ENCODE measurements at places on chromosomes 5 and 9.

- DNase-seq: no peak
Observed at GRCh38 chr5:21184581-21184980, 1196.6 kb upstream of the CDH18 start.

DNA sequence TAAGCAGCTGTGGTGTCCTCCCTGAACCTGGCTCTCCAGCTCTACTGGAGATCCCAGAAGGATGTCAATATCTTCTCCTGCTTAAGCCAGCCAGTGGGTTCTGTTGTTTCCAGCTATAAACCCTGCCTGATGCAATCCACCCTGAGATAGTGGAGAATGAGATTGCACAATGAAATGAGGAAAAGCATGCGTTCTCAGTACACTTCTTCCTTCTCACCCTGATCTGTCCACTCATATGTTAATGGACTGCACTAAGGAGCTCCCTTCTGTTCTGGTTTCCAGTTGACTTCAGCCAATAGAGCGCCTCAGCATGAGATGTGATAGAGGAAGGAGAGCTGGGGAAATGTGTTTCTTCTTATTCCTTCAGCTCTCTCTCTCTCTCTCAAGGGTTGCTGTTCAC is 40.0 kb upstream of the CDH6 start:
- no peak for DNase-seq

DNA sequence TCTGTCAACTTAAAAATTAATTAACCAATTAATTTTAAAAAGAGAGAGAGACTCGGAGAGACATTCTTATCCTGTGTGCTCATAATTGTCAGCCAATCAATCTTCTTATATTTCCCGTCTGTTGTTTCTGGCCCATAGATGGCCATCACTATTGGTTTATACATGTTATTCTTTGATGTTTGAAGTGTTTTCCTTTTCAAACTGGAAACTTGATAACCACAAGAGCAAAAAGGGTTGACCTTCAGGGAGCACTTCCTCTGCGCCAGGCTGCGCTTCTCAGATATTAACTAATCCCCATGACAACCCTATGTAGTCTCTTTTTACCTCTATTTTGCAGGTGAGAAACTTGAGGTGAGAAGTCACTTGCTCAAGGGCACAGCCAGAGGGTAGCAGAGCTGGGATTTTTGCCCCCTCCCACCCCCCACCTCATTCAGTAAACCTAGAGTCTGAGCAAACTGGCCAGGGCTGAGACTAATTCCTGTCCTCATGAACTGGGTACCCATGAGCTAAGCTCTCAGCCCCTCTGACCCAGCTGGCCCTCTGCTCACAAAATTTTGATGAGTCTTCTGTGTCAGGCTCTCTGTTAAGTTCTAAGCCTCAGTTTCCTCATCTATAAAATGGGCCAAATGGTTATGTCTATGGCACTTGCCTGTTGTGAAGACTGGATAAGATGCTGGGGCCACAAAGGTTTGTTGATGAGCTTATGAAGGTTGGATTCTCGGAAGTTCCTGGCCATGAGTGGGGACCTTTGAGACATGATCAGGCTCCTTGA is 86.0 kb upstream of the SH3PXD2B start:
- no peak for DNase-seq

DNA sequence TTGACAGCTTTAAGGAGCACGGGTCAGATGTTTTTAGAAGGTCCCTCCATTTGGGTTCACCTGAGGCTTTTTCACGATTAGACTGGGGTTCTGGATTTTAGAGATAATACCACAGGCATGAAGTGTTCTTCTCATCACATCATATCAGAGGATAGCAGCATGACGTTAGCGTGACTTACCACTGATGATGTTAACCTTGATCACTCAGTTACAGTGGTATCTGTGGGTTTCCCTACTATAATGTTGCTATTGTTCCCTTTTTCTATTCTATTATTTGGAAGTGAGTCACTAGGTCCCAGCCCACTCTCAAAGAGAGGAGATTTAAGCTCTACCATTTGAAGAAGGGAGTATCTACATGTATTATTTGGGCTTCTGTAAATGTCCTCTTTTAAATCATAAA is 300.0 kb downstream of the MAST4 start:
- DNase-seq: no peak

- DNase-seq: no peak
Observed at GRCh38 chr5:128174951-128175350, 91.4 kb downstream of the SLC12A2 start.

GRCh38 chr5:135993880-135994636 is 34.7 kb upstream of the TGFBI start:
- no peak for DNase-seq

- DNase-seq: no peak
Observed at GRCh38 chr5:158421319-158421718, 562.4 kb upstream of the CLINT1 start.

- DNase-seq: no peak
Observed at GRCh38 chr5:143636931-143637528, 174.9 kb upstream of the HMHB1 start.

- no peak for DNase-seq
Observed at GRCh38 chr5:9439531-9440292, 106.2 kb downstream of the SEMA5A start.

GRCh38 chr9:69621730-69622460 is 50.3 kb downstream of the APBA1 start:
- no peak for DNase-seq

DNA sequence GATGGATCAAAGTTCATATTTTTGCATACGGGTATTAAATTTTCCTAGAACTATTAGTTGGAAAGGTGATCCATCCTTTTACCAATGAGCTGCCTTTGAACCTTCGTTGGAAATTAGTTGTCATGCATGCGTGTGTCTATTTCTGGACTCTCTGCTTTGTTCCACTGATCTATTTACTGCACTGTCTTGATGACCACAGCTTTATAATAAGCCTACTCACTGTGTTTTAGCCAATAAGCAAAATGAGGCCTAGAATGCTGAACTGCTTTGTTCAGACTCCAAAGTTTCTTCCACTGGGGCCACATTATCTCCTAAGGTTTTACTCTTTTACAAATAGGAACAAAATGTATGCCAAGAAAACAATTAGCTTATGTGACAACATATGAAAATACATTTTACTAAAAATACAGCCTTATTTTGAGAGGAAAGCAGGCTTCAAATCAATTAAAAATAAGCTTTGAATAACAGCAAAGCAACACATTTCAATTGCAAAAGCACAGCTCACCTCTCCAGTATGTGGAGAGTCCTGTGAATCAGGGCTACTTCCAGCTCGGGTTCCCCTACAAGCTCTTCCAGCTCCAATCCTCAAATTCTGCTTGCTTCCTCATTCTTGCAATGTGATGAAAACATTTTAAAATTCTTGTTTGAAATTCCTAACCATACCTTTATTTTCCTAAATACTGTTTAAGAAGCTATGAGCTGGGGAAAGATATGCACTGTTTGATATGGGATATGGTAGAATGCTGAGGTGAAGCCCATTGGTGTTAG is 72.0 kb downstream of the RETREG1 start:
- DNase-seq: no peak

GRCh38 chr5:5416733-5417132 is 5.7 kb upstream of the ICE1 start:
- DNase-seq: no peak

GRCh38 chr9:109520475-109521132 is 22.5 kb upstream of the PTPN3 start:
- peak; percentile 20 for DNase-seq

- no peak for DNase-seq
Observed at GRCh38 chr5:138577452-138577851, 2.3 kb upstream of the HSPA9 start.

DNA sequence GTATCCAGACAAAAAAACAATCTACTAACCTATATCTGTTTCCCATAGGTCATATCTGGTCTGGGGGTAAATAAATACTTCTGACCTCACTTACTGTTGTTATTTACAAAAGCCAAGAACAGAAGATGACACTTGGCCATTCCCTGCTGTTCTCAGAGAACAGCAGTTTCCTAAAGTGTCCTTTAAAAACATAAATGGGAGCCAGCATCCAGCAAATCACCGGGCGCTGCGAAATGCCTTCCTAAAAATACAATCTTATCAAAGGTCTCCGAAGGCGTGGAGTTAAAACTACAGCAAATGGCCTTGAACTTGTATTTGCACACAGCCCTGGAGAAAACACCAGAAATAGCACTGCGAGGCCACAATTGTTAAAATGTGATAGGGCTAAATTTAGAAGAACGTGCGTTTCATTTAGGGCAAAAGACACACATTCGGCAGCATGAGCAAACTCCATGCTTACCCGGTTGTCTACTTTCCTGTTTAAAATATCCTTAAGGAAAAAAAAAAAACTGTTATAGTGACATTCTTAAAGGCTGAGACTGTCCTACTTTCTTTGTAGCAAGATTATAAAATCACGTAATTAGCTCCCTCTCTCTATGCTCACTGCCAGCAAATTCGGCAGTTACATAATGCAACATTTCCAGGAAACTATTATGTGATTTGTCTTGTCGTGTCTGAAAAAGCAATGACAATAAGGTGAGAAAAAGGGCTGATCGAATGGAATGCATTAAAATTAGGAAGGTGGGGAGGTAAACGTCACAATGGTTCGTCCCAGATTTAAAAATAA is 1.5 kb downstream of the NFIL3 start:
- DNase-seq: no peak

DNA sequence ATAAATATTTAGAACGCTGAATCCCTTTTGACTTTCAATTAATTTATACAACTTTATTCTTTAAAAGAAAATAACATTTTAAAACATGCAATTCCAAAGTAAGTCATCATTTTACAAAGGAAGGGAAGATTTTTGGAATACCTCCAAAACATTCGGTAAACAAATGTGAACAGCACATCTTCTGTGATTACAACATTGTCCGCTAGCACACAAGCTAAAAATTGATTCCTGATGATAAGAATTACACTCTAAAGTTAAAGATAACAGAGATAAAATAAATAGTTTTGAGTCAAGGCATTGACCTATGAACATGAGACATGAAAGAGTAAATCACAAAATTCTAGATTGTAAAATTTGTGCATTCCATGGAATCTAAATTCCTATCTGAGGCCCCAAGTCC is 56.2 kb upstream of the TRAF1 start:
- no peak for DNase-seq

DNA sequence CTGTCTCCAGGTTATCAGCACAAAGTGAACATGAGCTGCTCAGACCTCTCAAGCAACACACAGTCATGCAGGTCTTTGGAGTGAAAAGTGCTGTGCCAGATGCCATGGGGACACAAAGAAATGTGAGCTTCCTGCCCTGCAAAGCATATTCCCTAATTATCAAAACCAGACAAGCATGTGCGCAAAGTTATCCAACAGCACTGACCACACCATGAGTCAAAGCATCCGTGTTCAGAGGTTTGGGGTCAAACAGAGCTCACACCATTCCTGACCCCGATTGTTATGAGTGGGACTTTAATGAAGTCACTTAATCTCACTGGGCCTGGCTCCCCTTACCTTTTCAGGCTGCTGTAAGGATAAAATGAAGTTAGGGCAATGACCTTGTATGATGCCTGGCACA is 138.5 kb downstream of the SLIT3 start:
- no peak for DNase-seq

GRCh38 chr9:133728856-133729616 is 9.1 kb downstream of the SARDH start:
- DNase-seq: no peak

GRCh38 chr9:37944671-37945481 is 40.9 kb upstream of the SLC25A51 start:
- no peak for DNase-seq

GRCh38 chr9:108049026-108049607 is 559.5 kb upstream of the KLF4 start:
- DNase-seq: no peak

- DNase-seq: no peak
Observed at GRCh38 chr9:3243683-3244082, 282.1 kb downstream of the RFX3 start.

DNA sequence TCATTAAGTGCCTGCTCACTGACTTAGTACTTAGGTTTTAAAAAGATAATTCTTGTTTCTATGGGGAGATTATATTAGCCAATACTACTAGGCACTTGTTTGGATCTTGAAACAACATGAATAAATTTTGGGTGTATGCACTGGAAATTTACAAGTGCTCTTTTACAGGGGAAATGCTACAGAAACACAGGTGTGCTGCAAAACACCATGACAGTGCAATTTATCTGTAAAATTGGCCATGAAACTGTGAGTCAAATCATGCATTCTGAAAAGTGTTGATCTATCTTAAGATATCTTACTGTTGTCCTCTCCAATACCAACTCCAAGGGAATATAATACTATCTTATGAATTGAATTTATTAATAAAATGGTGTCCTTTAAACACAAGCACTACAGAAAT is 12.1 kb upstream of the PCDHB1 start:
- no peak for DNase-seq

GRCh38 chr5:1910081-1910760 is 27.5 kb upstream of the IRX4 start:
- no peak for DNase-seq

DNA sequence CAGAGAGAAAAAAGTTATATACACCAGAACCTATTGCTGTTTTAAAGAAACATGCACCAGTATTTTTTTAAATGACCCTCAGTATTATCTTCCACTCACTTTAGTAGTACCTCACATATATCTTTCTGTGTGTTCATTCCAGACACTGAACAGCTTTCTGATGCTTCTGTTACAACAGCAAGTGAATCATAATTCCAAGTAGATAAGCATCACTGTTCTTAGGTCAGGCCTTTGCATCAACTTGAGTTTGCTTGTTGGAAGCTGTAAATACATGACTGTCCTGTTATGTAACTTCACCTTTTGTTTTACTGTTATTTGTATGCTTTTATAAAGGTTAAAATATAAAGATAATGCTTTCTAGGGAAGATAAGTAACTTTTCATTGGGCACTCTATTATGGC is 184.4 kb downstream of the ISL1 start:
- DNase-seq: no peak

DNA sequence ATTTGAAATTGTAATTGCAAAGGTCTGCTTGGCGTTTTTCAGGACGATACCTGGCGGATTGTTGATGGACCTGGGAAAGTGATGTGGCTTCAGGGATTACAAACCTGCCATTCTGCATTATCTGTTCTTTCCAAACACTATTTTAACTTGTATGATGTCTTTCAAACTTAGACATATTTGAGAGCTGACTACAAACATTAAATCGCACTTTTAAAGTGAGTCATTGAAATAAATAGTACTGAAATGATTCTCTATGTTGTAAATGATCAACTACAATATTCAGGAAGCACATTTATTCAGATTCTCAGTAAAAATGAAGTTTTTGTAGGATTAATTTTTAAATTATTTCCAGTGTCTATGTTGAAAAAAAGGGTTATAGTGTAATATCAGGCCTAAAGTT is 32.3 kb upstream of the TMEM171 start:
- DNase-seq: no peak

DNA sequence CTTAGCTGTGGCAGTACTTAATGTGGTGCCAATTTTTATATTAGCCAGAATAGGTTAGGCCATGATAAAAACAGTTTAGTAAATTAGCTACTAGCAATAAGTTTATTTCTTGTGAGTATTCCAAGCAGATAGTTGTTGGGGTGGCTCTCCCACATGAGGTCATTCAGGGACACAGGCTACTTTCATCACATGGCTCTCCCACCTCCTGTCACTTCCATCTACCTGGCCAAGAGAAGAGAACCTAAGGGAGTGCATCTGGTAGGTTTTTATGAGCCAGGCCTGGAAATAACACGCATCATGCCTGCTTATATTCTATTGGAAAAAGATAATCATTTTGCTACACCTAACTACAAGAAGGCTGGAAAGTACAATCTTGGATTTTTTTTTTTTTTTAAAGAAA is 161.4 kb upstream of the CCNH start:
- no peak for DNase-seq

- no peak for DNase-seq
Observed at GRCh38 chr5:102649731-102650130, 105.4 kb upstream of the PAM start.

Data from CD4-positive, alpha-beta T cell treated with Interleukin-4 for 4 hours (primary cell).